Vagina (tissue), 2 donors: ENCODE measurements at places on chromosomes 7 and 10.

DNA sequence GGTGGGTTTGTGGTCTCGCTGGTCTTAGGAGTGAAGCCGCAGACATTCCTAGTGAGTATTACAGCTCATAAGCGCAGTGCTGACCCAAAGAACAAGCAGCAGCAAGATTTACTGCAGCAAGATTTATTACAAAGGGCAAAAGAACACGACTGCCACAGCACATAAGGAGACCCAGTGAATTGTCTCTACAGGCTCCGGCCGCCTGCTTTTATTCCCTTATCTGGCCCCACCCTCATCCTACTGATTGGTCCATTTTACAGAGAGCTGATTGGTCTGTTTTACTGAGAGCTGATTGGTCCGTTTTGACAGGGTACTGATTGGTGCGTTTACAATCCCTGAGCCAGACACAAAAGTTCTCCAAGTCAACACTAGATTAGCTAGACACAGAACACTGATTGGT lies 82.1 kb downstream of the VIPR2 start:
- DNase-seq, result no peak

GRCh38 chr7:111682588-111683340 lies 120.5 kb upstream of the IMMP2L start:
- no peak for DNase-seq

DNA sequence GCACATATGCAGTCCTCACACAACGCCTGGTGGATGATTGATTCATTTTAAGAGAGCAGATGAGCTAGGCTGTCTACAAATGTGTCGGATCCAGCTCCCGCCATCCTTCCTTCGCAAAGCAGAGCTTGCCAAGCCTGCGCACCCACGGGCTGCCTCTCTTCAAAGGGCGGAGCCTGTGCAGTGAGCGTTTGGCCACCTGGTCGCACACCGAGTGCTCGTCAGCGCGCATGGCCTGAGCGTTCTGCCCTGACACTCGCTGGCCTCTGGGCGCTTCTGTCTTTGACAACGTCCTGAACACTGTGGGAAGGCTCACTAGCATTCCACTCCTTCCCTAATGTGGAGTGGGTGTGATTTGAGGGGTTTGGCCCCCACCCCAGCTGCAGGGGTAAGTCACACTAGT lies 47.1 kb upstream of the TMEM72 start:
- DNase-seq, result peak; percentile 85

GRCh38 chr7:28703037-28703765 lies 254.9 kb downstream of the TRIL start:
- DNase-seq, result no peak

- no peak for DNase-seq
These were observed 144.5 kb upstream of the TMEM72 start for GRCh38 chr10:44766631-44767030.

GRCh38 chr7:148919859-148920258 lies 35.8 kb upstream of the EZH2 start:
- no peak for DNase-seq
